8988T (cell line): ENCODE measurements at places on chromosomes 7 and 10.
A peak's percentile ranks its signal among the peaks of the same experiment; 100 is the strongest.

- no peak for DNase-seq
These were observed 591.6 kb downstream of the SDK1 start for GRCh38 chr7:3892686-3893085.

GRCh38 chr7:124857672-124858235 is 71.9 kb downstream of the POT1 start:
- no peak for DNase-seq

DNA sequence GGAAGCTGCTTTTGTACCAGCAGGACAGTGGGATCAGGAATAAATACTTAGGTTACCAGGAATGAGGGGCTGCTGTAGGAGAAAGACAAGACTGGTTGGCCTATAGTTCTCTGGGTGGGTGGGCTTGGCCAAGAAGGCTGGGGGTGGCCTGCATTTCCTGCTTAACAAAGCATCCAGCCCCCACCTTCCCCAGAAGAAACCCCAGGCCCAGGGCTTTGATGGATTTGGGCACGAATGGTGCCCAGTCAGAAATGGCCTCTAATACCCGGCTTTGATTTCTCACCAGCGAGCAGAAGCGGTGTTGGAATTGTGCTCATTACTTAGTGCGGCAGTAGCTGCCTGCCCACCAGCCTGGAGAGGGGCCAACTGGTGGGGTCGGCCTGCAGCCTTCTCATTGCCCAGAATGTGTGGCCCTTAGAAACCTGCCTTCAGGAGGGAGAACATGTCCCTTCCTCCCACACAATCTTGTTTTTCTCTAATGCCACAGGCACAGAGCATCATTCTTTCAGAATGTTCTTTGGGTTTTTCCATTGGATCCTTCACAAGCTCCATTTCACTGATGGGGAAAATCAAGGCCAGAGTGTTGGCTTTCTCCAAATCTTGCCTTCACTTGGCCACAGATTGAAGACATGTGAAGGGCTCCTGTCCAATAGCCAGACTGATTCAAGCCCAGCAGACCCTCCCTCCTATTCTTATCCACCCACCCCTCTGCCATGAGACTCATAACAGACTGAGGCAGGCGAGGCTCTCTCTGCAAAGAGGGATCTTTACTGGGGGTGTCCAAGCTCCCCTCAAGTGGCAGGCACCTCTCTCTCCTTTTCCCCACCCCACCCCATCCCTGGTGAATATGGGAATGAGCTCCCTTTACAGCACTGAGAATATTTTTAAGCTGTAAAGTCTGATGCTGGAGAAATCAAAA is 2.5 kb downstream of the UNC5B start:
- no peak for DNase-seq

- DNase-seq: no peak
These were observed 7.9 kb downstream of the CEP41 start for GRCh38 chr7:130432886-130433285.

- DNase-seq: no peak
These were observed 5.5 kb downstream of the SGCE start for GRCh38 chr7:94650147-94651051.

GRCh38 chr7:30322271-30323005 is 38.0 kb downstream of the ZNRF2 start:
- no peak for DNase-seq

GRCh38 chr10:48805848-48806247 is 121.2 kb downstream of the WDFY4 start:
- no peak for DNase-seq

GRCh38 chr10:34001087-34001580 is 666.7 kb upstream of the NRP1 start:
- no peak for DNase-seq

DNA sequence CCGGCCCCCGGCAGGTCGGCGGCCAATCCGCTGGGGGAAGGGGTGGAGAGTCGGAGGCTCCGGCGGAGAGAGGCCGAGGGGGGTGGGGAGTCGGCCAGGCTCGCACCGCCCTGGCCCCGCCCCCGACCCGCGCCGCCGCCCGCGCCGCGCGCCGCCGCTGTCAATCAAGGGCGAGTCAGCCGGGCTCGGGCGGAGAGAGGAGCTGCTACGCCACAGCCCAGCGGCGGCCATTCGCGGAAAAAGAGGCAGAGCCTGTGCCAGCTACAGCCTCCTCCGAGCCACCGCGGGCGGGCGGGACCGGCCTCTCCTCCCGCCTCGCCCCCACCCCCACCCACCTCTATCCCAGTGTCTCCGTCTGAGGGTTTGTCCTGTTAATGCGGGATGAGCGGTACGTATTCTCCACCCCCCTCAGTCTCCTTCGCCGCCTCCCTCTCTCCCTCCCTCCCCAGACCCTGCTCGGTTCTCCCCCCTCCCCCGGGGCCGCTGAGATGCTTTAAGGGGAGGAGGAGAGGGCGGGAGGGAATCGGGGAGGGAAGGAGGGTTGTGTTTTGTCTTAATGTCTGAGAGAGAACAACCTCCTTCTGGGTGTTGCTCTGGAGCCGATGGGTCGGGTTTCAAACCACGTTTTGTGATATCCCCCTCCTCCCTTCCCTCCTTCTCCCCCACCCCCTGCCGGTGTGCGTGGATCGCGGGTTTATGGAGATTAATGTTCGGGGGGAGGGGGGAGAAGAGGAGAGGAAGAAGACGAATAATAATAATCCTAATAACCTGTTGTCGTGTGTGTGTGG is at the start of gene SP4:
TSS of gene SP4 (plus strand) at position 213 of the 788 bp plus-strand sequence. CDS start at position 382, 169 bp downstream.
- peak; percentile 84 for DNase-seq

DNA sequence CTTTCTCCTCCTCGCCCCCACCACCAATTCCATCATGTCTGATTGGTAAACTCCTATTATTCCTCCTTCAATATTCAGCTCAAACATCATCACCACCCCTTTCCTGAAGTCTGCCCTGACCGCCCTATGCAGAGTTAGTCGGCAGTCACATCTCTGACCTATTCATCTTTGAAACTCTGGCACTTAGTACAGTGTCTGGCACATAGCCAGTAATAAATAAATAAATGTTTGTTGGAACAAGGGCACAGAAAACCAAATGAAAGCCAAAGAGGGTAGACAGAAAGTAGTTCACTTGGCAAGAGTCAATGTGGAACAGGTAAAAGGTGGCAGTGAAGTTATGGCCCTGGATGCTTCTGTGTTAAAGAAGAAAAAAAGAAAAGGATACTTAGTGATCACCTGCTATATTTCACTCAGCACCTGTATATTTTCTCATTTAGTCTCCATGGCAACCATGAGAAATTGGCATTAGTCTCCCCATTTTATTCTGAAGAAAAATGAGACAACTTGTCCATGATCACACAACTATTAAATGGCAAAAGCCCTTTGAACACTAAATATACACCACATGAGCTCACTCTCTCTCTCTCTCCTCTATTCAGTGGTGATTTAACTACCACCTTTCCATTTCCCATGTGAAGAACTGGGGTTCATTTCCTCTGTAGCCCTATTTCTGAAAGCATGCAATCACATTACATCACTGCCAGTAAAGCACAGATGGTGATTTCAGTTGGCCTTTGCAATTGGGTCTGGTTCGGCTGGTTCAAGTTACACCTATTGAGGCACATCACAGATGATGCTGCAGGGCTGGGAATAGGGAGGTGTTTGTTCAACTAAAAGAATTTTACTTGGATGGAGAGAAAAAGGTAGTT is 25.3 kb downstream of the CHCHD3 start:
- DNase-seq: no peak

DNA sequence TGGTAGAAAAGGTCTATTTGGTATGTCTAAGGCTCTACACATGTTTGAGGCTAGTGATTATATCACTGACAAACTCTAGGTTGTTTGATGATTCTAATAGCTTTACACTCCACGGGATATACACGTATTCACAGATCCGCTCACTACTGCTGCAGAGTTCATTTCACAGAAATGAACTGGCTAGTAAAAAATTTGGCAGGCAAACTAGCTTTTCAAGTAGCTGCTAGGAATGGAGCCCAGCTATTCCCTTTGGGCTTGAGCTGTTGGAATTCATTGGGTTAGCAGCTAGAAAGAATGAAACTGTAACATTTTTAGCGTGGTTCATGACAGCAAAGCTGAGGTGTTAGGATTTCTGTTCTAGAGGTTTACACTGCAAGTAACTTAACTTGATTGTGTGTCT is 37.6 kb downstream of the R3HCC1L start:
- no peak for DNase-seq

DNA sequence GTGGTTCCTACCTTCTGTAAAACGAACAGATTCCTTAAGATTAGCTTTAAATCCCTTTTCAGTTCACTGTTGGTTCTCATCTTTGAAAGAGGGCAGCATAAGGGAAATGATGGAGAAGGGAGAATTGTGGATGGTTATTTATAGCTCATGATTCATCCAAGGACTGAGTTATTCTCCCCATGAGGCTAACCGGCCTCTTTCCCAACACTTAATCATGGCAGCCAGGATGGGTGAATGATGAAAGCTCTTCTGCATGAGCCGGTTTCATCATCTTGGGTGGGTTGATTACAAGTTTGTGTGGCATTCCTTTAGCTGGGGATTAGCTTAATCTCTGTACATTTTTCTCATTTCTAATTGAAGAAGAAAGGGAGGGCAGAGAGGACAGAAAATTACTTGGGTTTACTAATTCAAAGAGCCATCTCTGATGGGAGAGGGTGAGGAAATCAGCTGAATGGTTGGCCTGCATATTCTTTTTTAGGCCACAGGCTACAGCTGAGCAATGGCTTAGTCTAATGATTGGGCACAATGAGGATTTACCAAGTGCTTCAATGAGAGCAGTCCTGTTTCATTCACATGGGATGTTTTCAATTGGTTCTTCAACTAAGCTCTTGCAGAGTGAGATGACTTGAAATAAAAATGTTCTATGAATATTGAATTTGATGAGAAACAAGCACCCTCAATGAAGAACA is 250.0 kb downstream of the BMPER start:
- no peak for DNase-seq

GRCh38 chr10:44723619-44724325 is 187.4 kb upstream of the TMEM72 start:
- DNase-seq: no peak

DNA sequence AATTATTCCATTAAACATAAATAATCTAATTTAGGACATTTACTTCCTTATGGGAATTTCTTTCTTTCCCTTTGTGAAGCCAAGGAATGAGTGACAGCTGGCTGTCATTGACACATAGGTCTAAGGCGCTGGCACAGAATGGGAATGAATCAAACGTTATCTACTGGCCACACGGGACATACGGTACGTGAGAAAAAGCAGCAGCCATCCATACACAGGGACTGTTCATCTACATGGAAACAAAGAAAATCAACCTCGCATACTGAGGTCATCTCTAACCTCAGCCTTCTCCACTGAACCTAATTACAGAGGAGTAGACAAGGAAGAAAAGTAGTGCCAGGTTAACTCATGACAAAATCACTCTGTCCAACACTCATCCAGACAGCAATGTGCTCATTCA is 126.3 kb upstream of the PTN start:
- DNase-seq: no peak

DNA sequence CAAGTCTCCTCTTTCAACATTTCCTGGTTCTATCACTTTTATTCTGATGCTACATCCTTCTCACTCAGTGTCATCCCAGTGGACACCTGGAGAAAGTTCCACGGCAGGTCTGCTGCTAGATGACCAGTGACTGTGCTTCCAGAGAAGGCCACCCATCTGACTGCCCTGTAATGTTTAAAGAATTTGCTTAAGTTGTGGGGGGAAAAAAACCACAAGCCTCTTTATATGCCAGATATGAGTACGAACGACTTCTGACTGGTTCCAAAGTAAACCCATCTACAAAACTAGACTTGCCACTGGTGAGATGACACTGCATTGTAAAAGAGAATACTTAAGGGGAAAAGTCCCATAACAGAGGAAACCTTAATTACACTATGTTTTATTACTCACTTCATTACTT is 69.6 kb upstream of the VWC2 start:
- no peak for DNase-seq

DNA sequence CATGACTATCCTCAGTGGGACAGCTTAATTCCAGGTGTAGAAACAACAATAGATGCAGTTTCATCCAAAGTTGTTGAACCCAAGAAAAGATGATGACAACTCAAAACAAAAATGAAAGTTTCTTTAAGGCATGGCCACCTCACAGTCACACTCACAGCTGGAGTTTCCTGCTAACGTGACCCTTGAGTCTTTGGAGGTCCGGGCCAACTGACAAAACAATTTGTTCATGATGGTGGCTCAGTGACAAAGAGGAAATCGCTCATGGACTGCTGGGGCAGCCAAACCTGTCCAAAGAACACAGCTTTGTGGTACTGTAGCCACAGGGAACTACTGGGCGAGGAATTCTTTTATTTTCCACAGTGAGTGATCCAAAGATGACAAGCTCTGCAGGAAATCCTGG is 96.0 kb upstream of the JCAD start:
- DNase-seq: no peak

- DNase-seq: no peak
These were observed 163.8 kb downstream of the ELMO1 start for GRCh38 chr7:37284805-37285231.

GRCh38 chr10:81026591-81026990 is 488.9 kb downstream of the SH2D4B start:
- DNase-seq: no peak

- DNase-seq: no peak
These were observed 3.4 kb upstream of the PRKAR2B start for GRCh38 chr7:107041097-107041496.
